Glomerular endothelial cell (primary cell): ENCODE measurements at places on chromosomes 6 and 20. TPM values are rescaled to one million over a fixed set of nuclear protein-coding genes. Genes with fewer than 3 reads are reported as not detected.

The TMC2 gene
- total RNA-seq, result not detected in 2 replicates

The SLC17A3 gene
- total RNA-seq, result not detected in 2 replicates

The EPHA7 gene
- total RNA-seq, result 0.35 and 0.53 TPM in 2 replicates

The ADGB gene
- total RNA-seq, result not detected in 2 replicates

The PAX1 gene
- total RNA-seq, result not detected in 2 replicates

The ECI2 gene
- 71.3 and 92.2 TPM in 2 replicates for total RNA-seq

The MMP24 gene
- 0.88 and 6.5 TPM in 2 replicates for total RNA-seq

The CST4 gene
- not detected in 2 replicates for total RNA-seq

DNA sequence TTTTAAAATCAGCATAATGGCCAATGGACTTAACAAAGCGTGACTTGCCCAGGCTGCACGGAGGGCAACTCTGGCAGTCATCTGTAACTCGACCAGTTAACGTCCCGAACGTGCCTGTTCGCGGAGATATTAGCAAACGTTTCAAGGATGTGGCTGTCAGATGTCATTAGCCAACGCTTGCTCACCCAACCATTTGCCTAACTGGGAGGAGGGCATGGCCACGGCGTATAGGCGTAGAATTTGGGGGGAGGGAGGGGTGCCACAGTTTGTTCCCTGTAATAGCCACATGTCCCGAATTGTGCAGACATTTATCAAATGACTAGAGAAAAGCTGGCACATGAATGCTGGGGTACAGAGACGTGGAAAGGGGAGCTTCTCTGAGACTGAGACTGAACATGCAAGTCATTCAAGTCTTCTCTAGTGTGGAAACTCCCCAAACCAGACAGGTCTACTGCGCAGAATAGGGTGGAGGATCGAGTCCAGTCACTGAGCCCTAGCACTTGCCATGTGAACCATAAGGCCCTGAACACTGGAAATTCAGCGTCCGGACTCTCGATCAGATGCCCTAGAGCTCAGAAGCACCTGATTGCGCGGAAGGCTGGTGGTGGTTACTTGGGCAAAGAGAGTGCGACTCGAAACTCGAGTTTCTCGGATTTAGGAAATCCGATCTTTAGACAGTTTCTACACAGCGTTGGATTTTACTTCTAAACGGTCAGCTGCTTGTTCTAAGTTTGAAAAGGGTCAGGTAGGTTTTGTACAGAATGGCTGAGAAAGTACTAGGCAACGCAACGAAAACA, 32.6 kb downstream of the TFAP2B start:
- no peak for DNase-seq

DNA sequence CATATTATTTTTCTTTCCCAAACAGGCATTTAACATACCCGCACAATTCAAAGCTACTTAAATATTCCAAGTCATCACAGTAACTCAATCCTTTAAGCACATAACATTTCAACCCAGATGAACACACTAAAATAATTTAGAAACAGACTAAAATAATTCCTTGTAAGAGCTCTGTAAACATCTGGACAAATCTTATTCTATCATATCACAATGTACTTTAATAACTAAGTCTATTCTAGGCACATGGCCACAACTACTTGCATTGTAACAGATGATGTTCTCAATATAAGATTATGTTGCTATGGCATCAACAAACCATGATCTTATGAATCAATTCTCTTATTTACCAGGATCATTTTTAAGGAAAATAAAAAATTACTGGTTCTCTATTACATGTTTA, 123.2 kb upstream of the THEMIS start:
- no peak for DNase-seq

DNA sequence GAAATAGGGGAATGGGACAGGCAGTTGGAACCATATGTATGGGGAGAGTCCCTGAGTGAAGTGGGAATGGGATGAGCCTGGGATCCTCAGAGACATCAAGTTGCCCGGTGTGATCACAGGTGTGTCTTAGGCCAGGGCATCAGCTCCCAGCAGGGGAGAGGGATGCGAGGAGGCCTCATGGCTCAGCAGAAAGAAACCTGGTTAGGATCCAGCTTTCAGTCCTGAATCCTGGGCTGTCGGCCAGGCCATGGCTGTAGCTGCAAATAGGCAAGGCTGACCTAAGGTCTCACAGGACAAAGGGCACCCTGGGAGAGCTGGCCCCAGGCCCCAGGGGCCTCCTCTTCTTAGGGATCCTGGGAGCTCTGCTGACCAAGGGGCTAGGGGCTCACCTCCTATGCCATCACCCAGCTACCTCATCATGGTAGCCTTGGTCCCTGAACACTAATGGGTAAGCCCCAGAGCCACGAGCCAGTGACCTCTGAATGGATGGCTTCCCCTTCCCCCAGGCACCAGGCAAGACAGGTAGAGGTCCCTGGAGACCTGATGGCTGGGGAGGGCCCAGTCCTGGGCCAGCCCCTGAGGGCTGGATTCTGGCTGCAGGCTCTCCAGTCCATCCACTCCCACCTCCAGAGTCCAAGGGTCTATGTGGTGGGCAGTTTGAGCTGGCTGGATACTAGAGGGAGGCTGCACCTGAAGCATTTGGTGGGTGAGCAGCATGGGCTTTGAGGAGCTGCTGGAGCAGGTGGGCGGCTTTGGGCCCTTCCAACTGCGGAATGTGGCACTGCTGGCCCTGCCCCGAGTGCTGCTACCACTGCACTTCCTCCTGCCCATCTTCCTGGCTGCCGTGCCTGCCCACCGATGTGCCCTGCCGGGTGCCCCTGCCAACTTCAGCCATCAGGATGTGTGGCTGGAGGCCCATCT, at the start of gene SLC22A7:
TSS of gene SLC22A7 (plus strand) at position 617 of the 921 bp plus-strand sequence. CDS start at position 716, 99 bp downstream.
- DNase-seq, result no peak

- no peak for DNase-seq
Observed at GRCh38 chr6:64736421-64736950, 970.5 kb downstream of the EYS start.

- DNase-seq, result no peak
Observed at GRCh38 chr6:158834675-158835385, 15.7 kb upstream of the EZR start.

- DNase-seq, result no peak
Observed at GRCh38 chr6:165042912-165043311, 266.5 kb downstream of the C6orf118 start.

DNA sequence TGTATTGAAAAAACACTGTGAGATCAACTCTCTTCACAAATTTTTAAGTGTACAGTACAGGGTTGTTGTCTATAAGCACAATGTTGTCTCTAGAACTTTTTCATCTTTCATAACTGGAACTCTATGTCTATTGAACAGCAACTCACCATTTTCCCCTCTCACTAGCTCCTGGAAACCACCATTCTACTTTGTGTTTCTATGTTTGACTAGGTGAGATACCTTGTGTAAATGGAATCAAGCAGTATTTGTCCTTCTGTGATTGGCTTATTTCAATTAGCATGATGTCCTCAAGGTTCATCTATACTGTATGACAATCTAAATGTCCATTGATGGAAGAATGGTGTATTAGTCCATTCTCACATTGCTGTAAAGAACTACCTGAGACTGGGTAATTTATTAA, 210.1 kb upstream of the FUT9 start:
- no peak for DNase-seq

- no peak for DNase-seq
Observed at GRCh38 chr6:22622351-22622750, 53.0 kb downstream of the HDGFL1 start.

DNA sequence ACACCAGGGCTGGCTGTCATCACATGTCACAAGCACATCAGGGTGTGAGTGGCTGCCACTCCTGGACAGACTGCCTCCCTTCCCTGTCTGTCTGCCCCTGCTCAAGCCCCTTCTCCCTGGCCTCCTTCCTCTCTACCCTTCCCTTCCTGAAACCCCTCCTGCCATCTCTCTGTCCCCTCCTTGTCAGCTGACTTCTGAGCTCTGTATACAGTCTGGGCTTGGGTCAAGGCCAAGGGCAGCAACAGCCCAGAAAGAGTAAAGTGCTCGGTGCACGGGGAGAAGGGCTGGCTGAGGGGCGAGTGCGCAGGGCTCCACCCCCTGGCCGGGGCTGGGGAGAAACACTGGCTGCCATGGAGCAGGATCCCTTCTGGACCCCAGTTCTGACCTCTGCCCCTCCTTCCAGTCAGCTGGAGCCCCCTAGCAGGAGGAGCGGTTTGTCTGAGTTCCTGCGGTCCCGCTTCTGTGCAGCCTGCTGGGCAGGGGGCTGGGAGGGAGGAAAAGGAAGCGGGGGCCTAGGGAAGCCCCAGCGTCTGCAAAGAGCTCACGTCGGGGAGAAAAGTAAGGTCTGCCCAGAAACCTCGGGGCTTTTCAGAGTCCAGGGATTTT, 2.0 kb downstream of the LKAAEAR1 start:
- DNase-seq, result no peak

DNA sequence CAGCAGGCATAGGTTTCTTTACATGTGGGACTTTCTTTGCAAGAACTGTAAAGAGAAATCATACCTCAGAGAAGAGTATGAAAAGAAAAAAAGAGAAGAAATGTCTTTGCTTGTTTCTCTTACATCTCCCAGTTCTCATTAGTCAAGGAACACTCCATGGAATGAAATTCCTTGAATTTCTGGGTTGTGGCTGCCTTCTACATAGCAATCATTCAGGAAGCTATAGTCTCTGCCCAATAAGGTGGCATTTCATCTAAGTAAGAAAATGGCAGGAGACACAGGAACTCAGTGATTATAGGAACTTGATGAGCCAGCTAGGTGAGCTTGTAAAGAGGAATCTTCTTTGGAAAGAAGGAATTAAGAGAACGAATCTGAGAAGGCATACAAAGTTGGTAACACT, 197.0 kb upstream of the FKBP1C start:
- no peak for DNase-seq

- no peak for DNase-seq
Observed at GRCh38 chr6:112241820-112242429, 12.4 kb downstream of the LAMA4 start.

DNA sequence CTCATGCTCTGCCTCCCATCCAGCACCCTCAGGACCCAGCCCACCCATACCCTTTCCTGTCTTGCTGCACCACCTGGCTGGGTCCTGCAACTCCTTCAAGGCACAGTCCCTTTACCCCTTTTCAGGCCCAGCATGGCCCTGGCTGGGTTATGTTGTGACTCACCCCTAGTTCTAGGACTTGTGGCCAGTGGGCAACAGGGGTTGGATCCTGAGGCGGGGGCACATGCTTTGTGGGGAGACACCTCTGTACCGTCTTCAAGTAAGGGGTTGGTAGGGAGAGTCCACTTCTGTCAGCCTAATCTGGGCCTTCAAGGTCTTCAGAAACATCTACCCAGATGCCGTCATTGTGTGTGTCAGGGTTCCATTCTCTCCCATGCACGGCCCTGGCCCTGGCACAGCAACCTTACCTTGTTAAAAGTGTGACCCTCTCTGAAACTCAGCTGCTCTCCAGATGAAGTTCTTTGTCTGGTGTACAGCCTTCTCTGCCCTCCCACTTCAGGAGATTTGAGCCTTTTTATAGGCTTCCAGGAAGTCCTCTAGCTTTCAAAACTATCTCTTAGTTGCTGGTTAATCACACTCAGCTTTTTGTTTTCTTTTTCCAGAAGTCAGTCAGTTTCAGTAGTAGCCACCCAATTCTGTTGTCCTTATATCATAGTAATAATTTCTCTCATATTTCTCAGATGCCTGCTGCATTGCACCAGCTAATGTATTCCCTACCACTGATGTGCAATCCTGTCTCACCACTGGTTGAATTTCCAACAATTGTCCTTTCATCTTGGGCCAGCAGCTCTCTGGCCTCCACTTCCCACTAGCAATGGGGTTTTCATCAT, 107.3 kb downstream of the NRN1 start:
- DNase-seq, result no peak

- no peak for DNase-seq
Observed at GRCh38 chr6:162488444-162488843, 239.1 kb downstream of the PRKN start.

DNA sequence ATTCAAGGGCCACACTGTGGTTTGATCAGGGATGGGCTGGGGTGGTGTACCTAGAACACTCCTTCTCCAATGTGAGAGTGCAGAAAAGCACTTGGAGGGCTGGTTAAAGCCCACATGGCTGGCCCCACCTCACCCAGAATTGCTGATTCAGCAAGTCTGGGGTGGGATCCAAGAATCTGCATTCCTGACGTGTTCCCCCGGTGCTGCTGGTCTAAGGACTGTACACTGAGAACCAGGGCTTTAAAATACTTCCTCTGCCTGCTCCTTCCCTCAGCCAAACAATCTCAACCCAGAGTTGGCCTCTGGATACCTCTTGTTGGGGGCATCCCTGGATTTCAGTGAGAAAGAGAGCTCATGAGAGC, 13.4 kb upstream of the OCSTAMP start:
- DNase-seq, result no peak

- DNase-seq, result no peak
Observed at GRCh38 chr6:39228111-39228971, 934 bp downstream of the KCNK5 start.

DNA sequence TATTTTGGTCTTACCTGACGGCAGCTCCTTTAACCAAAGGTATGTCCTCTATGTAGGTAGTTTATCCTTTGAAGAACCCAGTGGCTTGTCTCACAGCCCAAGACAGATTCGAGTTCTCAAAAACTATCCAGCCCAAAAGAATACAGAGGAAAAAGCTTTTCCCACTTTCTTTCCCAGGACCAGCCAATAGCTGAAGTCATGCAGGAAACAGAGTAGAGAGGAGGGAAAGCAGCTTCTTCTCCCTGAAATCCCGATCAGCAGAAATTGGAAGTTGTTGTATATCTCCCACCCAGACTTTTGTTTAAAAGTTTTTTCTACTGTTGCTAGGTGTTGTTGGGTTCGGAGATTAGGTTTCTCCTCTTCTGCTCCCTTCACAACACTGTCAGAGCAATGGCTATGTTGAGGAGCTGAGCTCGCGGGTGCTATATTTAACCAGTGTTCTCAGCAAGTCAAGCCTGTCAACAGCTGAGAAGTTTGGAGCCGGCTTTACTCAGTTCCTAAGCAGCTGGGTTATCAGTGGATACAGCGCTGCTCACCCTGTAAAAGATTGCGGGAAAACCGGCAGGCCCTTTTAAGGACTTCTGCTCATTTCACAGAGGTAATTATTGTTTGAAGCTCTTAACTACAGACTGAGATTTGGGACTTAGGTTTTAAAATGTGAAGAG, at the start of gene FILIP1:
TSS of gene FILIP1 (minus strand) at position 401 of the 665 bp plus-strand sequence. CDS start 78,828 bp downstream, outside the sequence.
- DNase-seq, result no peak

- no peak for DNase-seq
Observed at GRCh38 chr20:32193996-32194395, 13.5 kb downstream of the PLAGL2 start.

DNA sequence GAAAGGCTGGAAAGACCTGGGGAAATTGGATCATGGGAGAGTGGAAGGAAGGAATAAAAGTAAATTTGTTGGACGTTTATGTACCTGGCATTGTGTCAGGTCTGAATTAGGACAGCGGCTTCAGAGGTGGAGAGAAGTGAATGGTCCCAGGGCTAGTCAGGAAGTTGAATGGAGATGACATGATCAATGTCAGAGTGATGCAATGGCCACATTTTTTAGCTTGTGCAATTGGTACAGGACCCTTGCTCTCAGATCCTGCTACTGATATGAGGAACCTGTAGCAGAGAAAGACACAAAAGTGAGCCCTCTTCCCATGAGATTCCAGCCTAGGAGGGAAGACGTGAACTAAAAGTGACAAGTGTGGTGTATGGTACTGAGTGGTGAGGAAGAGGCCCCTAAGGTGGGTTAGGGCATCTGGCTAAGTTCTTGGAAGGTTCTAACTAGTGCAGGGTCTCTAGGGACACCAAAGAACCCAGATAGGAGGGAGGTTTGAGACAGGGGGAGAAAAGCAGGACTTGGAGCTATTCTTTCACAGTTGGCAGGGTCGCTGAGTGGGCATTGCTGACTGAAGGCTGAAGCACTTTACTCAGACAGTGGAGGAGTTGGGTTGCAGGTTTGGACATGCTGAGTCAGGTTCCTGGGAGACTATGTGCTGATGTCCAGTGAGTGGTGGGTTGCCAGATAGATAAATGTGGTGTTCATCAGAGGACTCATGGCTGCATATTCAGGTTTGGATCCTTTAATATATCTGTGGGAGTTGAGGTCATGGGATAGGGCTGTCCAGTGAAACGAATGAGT, 266.1 kb upstream of the RNF24 start:
- DNase-seq, result no peak

- DNase-seq, result no peak
Observed at GRCh38 chr20:13220194-13220903, 725 bp upstream of the ISM1 start.
